ENCODE measurements at places on chromosomes 5 and 9.

DNA sequence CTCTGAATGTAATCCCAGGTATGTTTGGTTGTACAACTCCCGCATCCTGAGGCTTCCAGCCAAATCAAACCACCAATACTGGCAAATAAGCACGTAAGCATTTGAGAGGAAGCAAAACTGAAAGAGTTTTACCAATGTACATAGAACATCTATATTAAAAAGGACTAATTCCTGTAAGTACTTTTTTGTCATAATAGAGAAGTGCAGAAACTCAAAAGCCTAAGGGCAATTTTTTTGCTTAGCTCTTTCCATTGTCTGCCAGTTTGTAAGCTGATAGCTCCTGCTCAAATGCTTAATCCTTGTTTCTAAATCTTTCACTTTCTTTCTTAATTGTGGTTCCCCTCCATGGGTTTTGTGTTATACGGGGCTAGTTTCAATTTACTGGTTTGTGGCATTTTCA, 1151.8 kb downstream of the CDH12 start:
- DNase-seq, result no peak

DNA sequence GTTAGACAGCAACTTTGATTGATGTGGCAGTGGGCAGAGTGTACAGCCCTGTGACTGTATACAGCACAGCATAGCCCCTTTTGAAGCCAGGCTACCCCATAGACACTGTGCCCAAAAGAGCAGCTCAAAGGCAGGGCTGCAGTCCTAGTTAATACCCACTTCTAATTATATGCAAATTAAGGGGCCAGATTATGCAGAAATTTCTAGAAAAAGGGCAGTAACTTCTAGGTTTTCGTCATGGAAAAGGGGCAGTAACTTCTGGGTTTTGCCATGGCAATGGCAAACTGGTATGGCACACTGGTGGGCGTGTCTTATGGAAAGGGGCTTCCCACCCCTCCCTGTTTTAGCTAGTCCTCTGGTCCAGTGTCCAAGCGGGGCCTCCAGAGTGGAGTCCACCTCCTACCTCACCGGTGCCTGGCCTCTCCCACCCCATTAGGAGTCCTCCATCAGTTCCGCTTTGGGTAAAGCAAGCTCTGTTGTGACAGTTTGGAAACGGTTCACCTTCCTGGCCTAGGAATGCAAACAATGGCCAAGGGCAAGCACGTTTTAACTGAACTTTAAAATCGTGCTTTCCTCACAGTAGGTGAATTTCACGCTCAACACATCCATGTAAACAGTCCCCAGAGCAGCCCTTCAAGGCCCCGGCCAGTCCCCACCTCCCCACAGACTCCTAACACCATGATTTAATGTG, 5.6 kb downstream of the ADAMTS13 start:
- peak; percentile 21 for DNase-seq

DNA sequence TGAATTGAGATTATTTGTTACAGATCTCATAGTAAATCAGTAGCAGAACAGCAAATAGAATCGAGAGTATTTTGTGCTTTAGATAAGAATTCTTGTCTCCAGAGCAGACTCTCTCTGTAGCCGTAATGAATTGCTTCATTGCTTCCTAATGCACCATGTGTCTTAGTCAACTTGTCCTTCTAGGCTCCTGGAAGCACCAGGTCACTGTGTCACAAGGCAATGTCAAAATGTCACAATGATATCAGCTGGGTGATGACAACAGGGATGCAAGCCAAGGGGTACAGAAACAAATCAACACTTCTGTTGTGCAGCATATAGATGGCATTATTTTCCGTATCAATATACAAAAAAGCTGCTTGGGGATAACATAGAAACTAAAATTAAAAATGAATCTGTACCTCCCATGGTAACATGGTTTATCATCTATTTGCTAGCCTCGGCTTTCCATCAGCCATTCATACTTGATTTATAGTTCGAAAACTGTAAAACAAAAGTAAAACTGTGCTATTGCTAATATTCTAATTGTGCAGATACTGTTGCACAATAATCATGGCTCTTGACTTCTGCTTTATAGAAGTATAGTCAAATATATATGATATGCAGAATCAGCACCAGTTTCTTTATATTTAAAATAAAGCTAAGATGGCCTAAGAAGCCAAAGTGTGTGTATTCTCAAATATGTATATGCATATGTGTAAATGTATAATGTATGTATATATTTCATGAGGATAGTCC, 435.9 kb upstream of the TLE4 start:
- DNase-seq, result no peak

- peak; percentile 18 for DNase-seq
Observed at GRCh38 chr5:88826646-88827585, 56.1 kb downstream of the MEF2C start.

GRCh38 chr5:137186759-137187461, 312.2 kb downstream of the SPOCK1 start:
- DNase-seq, result no peak

DNA sequence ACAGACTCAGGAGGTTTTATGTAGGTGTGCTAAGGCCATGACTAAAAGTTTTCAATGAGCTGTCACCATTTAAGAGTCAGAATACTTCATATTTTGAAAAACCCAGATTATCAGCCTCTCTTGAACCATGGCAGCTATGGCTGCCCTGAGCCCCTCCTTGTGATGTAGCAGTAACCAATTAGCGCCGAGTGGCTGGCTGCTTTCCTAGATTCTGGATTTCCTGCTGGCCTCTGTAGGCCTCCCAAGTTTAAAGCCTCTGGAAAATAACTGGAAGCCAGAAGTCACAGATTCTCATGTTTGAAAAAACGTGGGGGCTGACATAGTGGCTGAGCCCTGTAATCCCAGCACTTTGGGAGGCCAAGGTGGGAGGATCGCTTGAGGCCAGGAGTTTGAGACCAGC, 25.5 kb downstream of the DAB2IP start:
- DNase-seq, result no peak

GRCh38 chr9:134960701-134961181, 43.0 kb upstream of the FCN1 start:
- no peak for DNase-seq

- DNase-seq, result no peak
Observed at GRCh38 chr9:15522130-15522755, 11.5 kb upstream of the PSIP1 start.

- DNase-seq, result peak; percentile 33
Observed at GRCh38 chr9:134968011-134968822, 50.5 kb upstream of the FCN1 start.

DNA sequence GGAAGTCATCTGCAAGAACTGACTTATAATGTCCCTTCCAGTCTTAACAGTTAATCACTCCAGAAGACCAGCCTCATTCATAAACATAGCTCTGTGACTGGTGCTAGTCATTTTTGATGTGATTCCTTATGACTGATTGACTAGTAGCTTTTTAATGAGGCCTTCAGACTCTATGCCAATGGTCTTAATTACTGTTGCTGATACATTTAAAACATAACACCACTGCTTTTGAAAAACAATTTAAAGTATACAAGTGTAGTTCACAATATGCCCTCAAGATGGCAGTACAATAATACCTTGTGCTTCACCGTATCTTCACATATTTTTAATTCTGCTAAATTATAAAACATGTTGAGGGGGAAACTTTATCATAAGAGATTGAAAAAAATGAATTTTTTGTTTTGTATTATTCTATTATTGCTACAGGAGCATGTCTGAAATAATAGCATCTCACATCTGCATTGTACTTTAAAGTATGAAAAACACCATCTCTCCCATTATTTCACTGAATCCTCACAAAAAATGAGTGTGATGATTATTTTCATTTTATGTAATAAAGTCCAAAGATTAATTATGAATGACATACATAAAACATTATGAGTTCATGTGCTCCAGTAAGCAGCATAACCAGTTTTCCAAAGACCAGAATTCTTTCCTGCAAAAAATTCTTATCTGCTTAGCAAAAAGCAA, 55.2 kb upstream of the SHISAL2B start:
- DNase-seq, result peak; percentile 54

- DNase-seq, result peak; percentile 42
Observed at GRCh38 chr9:99326112-99326916, 104.2 kb downstream of the SEC61B start.

Measured in GM23338 (cell line).